Fibroblast of skin of right biceps (primary cell): ENCODE measurements at places on chromosomes 2 and 18.

- DNase-seq, result peak; percentile 31
These were observed 504 bp downstream of the ASAP2 start for GRCh38 chr2:9206991-9207640.

DNA sequence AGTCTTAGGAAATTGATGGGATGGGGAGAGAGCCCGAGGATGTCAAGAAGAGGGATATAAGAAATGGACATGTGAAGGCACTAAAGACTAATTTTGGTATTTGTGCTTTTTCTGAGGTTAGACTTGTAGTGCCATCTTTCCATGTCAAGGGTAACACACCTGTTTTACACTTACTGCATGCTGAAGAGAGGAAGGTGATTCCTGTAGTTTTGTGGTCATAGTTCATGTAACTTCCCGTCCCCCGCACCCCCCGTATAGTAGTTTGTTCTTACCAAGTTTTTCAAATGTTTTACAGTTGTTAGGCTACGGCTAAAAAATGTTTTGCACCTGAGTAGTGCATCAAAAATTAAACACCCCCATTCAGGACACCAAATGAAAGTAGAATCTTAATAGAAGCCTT lies 73.8 kb downstream of the CLIP4 start:
- DNase-seq, result no peak

GRCh38 chr18:31402026-31402373 lies 25.4 kb downstream of the DSG4 start:
- DNase-seq, result no peak

GRCh38 chr2:215410932-215411285 lies 25.0 kb downstream of the FN1 start:
- DNase-seq, result peak; percentile 96

DNA sequence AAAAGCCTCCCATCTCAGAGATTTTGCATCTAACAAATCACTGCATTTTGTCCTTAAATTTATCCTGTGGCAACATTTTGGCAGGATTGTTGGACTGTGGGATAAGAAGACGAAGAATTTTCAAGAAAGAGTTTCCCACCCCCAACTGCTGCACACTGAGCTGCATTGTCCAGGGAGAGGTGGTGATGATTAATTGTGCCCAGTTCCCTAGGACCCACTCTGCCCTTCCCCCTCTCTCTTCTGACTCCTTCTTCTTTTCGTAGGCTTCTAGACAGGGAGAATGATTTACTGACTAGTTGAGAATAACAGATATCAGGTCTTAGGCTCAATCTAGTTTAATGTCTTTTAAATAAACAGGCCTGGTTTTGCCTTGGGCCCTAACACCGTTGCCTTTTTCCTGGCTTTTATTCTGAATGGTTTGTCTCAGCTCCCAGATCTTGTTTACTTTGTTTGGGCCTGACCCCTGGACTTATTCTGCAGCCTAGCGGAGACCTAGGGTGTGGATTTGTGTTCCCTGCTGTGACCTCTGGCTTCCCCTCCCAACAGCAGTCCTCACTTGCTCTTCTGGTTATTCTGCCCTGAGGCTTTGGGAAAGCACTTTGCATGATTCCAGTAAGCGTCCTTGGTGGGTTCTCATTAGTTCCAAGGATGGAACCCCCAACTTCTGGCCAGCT lies 233.3 kb downstream of the INSIG2 start:
- peak; percentile 8 for DNase-seq

DNA sequence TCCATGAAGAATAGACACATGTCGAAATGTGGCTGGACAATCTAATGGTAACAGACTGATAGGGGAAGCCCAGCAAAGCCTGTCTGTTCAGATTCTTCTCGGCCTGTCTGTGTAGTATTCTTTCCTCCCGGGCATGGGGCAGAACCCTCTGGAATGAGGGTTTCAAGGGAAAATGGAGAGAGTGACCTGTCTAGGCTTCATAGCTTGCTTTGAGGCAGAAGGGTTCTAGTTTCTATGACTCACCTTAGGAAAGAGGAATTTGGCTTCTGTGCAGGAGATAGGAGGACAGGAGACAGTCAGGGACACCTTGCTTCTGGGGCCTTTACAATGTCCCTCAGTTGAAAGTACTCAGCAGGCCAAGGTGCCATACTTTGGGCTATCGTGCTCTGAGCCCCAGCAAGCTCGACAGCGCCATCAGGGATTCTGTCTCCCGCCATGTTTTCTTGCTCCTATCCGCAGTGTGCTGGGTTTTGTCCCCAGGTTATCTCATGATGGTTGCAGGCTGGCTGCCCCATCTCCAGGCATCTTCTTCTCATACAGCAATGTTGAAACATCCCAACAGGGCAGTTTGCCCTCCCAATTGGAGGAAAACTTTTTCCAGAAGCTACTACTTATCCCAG lies 74.7 kb upstream of the TLK1 start:
- no peak for DNase-seq

- DNase-seq, result no peak
These were observed 156.5 kb downstream of the PTGR3 start for GRCh38 chr18:75052475-75052874.

DNA sequence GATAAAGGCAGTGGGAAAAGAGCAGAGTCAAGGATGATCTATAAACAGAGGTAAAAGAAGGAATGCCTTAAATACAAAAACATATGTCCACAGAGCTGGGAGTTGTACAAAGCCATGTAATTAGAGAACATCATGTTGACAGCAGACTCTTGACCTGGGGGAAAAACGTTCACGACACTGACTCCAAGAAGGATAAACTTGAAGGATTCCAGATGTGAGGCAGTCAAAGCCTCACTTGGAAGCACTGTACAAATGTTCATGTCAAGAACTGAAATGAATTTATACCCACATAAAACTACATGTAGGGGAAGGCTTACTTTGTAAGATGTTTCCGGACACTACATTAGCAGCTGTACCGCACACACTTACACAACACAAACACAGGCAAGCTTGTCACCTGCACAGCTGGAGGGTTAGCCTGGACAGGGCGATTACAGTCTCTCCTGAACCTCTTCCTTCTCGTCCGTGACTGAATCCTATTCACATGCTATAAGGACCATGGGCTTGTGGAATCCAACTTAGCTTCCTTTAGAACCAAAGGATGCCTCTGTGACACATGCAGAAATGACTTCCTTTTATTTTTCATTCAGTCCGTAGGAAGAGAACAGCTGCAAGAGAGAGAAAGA lies 88.6 kb downstream of the SH3YL1 start:
- no peak for DNase-seq
